Occipital lobe (tissue), 3 donors: ENCODE measurements at places on chromosomes 11 and 22. TPM values are rescaled to one million over a fixed set of nuclear protein-coding genes. Genes with fewer than 3 reads are reported as not detected.

DNA sequence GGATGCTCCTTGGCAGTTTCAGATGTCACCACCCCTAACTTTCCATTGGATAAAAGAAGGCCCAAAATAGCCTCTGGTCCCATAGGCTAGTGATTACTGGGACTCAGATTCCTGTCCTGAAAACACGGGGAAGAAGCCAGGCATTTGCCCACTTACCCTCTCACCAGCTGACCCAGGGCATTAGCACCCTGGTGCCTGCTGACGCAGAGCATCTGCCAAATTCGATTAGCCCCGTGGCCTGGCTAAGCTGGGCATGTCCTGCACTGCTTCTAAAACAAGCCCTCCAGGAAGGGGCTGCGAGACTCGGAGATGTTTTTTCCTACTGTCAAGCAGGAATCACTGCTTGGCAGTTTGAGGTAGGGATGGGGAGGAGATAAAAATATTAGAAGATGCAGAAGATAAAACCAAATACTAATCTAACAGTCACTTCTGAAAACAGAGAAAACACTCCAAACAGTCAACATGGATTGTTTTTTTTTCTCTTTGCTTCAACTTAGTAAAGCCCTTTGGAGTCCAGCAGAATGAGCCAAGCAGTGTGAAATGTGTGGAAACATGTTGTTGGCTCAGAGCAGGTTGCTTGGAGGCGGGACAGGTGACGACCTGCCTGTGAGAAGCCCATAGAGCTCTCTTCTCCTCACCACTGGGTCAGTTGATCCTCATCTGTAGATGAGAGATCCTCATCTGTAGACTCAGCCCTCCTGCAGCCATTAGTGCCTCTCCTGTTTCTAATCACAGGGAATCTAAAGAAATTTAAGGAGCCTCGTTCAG, 54.0 kb downstream of the BDNF start:
- no peak for DNase-seq

DNA sequence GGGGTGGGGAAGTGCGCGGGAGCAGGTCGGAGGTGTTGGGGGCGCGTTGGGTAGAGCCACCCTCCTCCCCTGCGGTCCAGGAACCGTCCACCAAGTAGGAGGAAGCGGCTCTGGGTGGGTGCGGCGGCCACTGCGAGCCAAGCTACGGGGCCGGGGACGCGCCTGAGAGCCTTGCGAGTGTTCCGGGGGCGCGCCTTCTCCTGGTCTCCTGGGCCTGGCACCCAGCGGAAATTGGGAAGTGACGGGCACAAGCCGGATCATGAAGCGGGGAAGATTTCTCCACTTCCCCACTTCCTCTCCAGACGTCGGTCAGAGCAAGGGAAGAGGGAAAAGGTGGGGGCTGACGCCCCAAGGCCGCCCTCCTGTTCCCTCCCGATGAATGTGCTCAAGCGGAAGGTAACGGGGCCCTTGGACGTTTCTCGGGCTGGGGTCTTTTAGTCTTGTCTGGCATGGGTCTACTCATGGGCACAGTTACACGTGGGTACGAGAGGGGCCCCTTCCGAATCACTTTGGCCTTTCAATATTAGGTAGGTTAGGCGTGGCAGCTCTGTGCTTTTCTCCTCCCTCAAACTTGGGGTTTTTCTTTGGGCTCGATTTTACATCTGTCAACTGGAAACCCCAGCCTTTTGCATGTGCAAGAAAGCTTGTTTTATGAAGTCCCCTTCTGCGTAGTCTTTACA, 865 bp downstream of the RBM14 start:
- peak; percentile 61 for DNase-seq

The FAT3 gene
- 172 TPM for total RNA-seq

- DNase-seq = no peak
These were observed 169.2 kb upstream of the CCDC90B start for GRCh38 chr11:83455356-83455755.

GRCh38 chr11:69352715-69353319, 58.9 kb downstream of the MYEOV start:
- no peak for DNase-seq

DNA sequence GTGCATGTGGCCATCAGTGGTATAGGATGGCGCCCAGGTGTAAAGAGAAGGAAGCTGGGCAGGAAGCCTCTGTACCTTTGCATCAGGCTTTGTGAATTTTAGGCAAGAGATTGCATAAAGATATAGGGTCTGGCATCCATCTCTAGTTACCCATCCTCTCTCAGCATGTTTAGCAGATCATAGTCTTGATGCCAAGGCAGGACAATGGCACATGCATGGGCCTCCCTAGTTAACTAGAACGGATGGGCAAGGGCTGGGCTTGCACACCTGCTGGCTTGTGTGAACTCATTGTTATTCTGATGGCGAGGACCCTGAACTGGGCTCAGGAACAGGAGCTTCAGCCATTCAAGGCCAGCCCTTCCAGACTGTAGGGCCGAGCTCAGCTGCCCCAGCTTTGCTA, 229.2 kb upstream of the NCAM1 start:
- DNase-seq = no peak

DNA sequence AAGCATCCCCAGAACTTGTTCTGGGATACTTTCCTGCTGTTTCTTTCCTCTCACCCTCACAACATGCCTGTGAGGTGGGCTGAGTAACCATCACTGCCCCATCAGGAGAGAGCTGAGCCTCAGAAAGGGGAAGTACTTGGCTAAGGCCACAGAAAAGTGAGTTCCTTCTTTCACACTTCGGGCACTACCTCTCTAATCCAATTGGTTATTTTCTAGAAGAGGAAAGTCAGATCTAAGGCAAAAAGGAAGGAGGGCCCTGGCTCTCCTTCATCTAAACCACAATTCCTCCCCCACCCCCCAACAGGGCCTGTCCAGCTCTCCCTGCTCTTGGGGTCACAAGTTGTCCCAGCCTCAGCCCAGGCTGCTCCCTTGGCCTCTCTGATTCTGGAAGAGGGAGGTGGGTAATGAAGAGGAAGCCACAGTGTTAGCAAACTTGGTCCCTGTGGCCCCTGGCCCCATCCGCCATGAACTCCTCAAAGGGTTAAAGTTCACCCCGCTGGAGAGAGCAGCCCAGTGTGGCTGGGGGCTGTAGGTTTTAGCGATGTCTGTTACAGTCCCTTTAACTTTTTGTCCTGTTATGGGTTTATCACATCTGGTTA, 34.0 kb downstream of the SLC22A12 start:
- DNase-seq = no peak

The SYCE3 gene
- not detected for total RNA-seq

GRCh38 chr11:102168481-102168880, 58.2 kb downstream of the YAP1 start:
- no peak for DNase-seq

The CABP4 gene
- total RNA-seq = not detected

DNA sequence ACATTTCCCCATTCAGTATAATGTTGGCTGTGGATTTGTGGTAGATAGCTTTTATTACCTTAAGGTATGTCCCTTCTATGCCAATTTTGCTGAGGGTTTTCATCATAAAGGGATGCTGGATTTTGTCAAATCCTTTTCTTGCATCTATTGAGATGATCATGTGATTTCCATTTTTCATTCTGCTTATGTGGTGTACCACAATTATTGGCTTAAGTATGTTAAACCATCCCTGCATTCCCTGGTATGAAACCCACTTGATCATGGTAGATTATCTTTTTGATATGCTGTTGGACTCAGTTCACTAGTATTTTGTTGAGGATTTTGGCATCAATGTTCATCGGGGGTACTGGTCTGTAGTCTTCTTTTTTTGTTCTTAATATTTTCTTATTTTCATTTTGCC, 44.7 kb upstream of the ARHGAP32 start:
- no peak for DNase-seq

DNA sequence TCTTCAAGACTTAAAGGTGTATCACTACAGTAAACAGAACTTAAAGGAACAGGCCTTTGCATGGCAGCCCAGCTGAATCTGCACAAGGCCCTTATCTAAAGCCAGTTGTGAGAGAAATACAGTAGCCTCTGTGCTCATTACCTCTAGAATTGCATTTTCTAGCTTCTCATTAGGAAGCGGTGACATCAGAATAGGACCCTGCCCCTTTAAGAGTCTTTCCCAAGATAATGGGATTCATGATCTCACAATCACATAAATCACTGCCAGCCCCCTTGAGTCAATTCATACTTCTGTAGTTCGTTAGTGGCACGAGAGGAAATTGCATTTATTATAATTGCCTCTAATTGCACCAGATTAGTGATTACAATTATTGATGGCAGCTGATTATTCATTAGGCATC, 170.3 kb downstream of the NTM start:
- DNase-seq = no peak

The SIK2 gene
- 12.6 TPM for total RNA-seq

The THAP7 gene
- total RNA-seq = 21.8 TPM
